ENCODE measurements at places on chromosomes 16 and 17.

GRCh38 chr16:49011901-49012300 lies 269.7 kb downstream of the CBLN1 start:
- DNase-seq, result no peak

DNA sequence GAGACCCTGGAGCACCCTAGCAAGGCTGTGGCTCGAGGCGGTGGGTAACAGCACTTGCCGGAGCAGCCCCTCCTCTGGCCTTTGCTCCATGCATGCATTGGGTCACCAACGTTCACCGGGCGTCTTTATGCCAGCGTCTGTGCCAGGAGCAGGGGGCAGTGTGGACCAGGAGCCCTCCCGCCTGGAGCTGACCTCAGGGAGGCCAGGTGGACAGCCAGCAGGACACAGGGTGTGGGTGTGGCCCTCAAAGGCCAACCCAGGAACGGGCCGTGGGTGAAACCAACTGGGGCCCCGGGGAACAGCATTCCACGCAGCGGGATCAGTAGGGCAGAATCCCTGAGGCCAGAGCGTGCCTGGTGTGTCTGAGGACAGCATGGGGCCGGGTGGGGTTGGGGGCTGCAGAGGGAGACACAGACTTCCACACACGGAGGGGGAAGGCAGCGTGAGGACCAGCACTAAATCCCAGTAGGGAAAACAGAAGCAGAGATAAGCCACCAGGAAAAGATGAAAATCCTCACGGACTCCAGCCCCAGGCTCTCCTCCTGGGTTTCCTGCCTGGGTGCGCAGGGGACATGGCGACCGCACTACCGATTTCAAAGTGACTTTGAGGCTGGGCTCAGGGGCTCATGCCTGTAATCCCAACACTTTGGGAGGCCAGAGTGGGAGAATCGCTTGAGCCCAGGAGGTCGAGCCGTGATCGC lies 2.9 kb upstream of the CD7 start:
- no peak for DNase-seq

- peak; percentile 68 for DNase-seq
Measured at GRCh38 chr16:85553436-85554113, 59.5 kb upstream of the GSE1 start.

GRCh38 chr16:59067205-59067604 lies 333.1 kb upstream of the GOT2 start:
- no peak for DNase-seq

- no peak for DNase-seq
Measured at GRCh38 chr17:15909481-15909991, 35.4 kb upstream of the ADORA2B start.

DNA sequence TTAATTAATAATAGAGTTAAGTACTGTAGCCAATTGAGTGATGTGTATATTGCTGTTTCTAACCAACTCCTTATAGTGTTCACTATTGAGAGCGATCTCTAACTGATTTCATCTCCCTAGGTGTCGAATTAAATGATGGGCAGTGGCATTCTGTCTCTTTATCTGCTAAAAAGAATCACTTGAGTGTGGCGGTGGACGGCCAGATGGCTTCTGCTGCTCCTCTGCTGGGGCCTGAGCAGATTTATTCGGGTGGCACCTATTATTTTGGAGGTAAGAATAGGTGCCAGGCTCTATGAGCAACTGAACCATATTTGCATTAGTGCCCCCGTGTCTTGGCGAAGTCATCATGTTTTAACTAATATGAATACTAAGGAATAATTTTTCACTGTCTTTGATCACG lies 184.6 kb downstream of the CNTNAP4 start:
- no peak for DNase-seq

DNA sequence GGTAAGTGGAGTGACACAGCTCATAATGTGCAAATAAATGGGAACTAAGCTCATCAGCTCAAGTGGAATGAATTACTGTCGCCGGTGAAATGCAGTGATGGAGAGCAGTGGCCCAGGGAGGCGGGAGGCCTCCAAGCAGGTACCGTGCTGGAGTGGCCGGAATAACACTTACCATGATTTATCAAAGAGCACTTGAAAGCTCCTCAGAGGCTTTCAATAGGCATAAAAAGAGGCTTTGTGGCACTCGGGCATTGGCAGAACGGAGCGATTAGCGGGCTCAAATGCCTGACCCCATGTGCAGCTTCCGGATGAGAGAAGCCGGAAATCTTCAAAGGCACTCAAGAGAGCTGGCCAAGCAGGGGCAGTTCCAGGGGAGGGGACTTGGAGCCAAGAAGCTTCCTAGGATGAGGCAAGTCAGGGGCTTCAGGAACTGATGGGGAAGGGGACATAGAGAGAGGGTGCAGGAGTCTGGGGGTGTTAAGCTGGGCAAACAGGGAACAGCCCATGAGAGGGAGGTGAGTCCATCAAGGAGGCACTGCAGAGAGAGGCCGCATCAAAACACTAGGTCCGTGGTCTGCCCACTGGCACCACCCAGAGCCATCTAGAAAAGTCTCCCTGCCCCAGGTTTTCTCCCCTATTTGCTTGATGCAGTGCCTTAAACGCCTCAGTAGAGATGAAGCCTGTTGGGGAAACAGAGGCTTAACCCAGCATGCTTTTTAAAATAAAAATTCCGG lies 144.0 kb upstream of the IRX6 start:
- DNase-seq, result peak; percentile 88

DNA sequence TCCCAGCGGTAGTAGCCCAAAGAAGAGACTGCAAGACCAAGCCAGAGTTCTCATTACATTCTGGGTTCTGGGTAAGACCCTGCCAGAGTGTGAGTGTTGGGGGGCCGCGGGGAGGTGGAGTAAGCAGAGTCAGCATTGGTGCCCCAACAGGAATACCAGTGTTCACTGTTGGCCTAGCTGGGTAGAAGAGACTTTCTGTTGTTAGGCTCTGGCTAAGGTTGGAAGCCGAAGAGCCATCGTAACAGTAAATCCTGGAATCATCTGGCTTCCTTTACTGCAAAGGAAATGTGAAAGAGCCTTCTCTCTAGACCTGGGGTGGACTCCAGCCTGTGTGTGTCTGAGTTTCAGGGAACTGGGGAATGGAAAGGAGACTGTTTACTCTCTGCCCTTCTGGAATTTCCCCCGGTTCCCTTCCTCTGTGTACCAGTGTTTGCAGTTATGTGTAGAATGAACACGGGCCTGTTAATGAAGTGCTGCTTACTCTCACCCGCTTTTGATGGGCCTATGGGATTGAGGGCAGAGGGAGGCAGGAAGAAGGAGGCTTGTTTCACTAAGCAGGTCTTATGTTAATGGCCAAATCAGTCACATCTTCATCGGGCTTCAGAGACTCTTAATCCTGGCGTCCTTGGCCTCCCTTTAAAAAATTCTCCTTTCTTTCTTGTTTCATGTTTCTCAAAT lies 68.5 kb downstream of the WWP2 start:
- no peak for DNase-seq

DNA sequence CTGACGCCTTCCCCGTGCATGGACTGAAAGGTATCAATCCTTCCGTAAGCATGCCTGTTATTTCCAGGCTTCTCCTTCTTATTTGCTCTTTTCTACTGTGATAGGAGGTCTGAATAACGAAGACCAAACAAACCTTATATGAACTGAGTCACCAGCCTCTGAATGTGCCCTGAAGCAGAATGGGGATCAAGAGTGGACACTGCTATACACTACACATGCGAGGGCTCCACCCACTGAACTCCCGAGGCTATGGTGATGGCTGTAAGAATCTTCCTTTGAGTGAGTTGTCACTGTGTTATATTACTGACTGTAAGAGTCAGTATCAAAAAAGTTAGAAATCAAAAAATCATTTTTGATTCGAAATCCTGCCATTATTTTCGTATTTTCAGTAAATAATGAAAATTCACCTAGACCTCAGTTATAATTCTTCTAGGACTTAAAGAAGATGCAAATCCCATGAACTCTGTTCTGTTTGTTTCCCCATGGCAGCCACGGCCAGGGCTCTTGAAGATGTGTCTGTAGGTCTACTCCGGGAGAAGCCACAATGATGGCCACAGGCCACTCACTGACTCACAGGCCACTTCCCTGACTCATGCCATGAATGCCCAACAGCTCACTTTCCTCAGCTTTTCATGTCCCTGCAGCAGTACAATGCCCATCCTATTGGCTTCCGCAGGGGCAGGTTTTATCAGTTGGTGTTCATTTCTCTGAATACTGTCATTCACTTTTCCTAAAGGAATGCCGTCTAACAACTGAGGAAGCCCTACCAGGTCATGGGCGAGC lies 54.7 kb downstream of the ZZEF1 start:
- DNase-seq, result no peak

DNA sequence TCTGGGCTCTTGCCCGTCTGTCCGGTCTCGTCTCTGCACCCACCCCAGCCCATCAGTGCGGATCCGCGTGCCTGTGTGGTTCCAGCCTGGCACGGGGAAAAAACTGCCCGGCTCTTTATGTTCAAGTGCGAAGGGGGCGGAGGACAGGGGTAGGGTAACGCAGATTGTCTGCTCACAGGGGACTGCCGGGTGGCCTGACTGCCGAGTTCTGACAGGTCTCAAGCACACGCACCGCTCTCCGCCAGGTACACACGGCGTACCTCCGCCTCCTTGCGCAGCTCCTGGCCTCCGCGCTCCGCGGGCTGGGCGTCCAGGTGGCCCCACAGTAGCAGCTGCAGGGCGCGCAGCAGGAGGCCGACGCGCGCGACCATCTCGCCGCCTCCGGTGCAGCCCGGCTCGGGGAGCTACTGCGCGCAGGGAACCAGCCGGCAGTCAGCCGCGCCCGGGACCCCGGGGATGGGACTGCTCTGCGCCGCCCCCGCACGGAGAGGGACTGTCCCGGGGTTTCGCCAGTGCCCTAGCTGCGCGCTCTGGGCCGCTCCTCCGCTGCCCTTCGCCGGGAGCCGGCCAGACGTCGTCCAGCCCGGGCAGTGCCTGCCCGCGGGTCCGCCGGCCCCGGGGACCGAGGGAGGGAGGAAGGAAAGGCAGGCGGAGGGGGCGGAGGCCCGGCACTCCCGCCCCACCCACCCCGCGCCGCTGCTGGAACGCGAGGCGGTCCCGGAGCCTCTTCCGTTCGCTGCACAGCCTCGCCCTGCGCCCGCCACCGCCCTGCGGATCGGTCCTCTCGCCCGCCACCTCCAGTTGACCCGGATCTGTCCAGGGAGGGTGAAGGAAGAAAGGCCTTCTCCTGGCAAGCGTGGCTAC lies at the start of gene MMP28:
TSS of gene MMP28 (minus strand) at position 635 of the 864 bp plus-strand sequence. CDS start at position 371, 264 bp downstream.
- peak; percentile 60 for DNase-seq

Data from brain (organoid and tissue), 16 donors.